ENCODE measurements at places on chromosomes 1 and 21.

- no peak for DNase-seq
These were observed 50.2 kb upstream of the TNR start for GRCh38 chr1:175793617-175794016.

- no peak for DNase-seq
These were observed 142.0 kb downstream of the MAST2 start for GRCh38 chr1:45945426-45945825.

DNA sequence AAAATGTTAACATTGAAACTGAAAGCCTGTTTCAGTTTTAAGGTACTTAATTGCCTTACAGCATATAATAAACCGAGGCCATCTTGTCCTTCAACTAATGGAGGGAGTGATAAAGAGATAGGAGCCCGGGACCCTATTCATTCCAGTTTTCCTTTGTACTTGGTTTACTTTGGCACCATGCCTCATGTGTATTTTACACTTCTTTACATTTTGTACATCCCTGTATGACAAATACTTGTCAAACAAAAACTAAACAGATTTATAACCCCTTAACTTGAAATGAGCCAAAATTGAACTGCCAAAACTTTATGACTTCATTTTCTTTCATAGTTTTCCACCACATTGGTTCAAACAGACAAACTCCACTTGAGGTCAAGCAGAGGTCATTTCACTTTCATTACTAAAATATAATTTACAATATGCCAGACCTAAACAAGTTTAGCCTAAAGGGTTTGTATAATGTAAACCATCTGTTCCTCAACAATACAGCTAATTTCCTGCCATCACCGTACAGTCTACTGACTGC is 30.9 kb upstream of the UBE2U start:
- DNase-seq: no peak

GRCh38 chr1:43206600-43207228 is 34.6 kb downstream of the CFAP57 start:
- DNase-seq: peak; percentile 17

DNA sequence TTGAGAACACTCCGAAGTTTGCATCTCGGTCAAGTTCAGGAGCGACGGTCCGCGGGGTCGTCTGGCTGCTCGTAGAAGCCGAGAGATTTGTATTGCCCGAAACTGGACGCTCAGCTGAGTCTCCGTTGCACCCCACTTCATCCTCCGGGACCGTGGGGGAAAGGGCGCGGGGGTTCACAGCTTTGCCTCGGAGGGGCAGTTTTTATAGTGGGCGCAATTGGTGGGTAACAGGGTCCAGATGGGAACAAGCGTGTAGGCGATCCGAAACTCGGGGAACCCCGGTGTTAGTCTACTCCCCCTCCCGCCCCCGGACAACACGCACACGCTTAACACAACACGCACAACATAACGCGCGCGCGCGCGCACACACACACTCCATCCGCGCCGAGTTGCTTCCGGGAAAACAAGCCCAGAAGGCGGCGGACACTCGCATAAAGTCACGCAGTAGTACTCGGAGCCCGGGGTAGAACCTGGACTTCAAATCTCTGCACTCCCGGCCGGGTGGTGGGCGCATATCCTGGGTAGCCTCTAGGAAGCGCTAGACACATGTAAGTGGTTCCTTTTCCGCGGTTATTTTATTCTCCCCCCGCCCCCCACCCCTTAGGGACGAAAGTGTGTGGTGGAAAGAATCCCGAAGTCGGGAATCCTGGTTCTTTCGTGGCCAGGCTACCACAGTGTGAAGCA is 1.1 kb upstream of the JUN start:
- peak; percentile 87 for DNase-seq

DNA sequence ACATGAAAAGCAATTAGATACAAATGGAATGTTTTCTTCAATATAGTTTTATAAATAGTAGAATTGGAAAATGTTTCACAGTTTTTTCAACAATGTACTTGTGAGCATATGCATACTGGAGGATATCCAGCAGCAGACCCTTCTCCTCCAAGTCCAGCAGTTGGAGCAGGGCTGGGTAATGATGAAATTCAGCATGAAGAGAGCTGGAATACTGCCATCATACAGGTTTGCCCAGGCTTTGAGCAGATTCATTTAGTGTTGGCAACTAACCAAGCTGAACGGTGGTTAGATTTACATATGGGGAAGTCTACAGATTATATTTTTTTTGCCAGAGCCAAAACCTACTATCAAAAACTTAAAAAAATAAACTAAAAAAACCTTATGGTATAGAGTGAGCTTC is 38.3 kb downstream of the WDR3 start:
- DNase-seq: no peak

GRCh38 chr1:172777767-172778166 is 118.9 kb downstream of the FASLG start:
- no peak for DNase-seq

DNA sequence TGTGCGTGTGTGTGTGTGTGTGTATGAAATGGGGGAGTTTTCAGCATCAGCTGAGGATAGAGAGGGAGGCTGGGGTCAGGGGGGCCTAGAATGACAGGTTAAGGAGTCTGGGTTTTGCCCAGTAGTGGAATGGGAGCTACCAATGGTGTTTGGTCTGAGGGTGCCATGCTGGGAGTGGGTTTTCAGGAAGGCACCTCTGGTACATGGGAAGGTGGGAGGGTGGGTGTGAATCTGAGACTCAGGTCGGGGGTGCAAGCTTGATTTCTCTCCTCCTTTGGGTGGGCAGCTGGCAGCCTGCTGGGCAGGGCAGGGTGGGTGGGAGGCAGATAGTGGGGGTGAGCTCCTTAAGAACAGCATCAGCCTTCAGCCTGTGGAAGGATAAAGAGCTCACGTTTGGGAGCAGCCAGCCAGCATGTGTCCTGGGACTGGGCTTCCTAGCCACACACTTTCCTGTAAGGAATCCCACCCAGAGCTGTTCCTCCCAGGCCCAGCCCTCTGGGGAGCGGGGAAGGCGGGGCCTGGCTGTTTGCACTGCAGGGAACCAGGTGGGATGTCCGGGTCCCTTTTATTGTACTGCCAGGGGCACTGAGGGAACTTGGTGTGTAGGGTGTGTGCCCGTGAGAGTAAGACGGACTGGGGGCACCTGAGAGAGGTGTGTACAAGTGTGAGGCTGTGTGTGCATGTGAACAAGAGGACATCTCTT is 152.8 kb downstream of the FOXD2 start:
- DNase-seq: no peak

DNA sequence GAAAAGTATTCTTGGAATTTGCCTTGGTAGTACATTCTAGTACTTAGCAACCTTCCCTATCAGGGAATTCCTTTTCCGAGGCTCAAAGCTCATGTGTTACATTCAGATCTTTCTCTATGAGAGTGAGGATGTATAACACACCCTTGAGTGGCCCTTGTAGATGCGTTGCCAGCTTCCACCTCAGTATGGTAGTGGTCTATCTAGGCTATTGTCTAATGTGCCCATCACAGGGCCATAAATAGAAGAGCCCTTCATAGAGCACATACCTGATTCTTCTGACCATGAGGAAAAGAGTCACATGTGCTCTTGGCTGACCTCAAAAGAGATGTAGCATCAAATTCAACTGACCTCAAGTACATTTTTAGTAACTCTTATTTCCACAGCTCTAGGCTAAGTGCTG is 14.0 kb upstream of the ZC3H11B start:
- no peak for DNase-seq

- DNase-seq: no peak
These were observed 39.3 kb upstream of the AJAP1 start for GRCh38 chr1:4615138-4615470.

GRCh38 chr1:46708121-46708520 is 10.8 kb downstream of the EFCAB14 start:
- DNase-seq: no peak

DNA sequence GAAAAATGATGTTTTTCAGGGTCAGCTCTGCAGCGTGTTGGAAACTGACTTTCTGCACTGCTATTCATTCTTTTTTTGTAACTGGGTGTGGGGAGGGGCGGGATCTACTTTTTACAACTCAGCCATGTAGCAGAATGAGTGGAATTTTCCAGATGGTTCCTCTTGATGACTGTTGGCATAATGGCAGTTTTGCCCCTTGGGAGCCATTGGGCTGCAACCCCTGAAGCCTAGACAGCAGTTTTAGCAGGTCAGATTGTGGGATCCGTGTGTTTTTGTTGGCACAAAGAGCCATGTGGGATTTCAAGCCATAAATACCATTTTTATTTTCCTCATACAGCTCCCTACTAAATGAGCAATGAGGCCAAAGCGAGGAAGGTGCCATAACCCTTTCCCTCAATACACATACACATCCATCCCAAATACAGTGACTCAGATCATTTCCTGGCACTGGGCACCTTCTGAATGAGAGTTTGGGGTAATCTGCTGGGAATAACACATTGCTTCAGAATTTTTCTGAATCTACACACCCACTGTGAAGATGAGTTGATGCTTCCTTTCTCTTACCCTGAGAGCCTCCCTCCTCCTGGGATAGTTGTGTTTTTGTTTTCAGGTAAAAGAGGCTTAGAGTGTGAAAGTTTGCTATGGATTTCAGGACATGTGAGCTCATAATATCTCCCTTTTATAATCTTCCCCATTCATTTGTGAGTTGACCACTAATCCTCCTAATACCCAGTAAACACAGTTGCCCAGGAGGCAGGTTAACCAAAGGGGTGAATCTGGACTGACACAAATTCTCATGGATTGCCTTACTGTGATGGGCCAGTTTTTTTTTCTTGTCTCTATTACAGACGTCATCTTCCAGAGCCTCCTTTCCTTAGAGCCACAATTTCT is 13.1 kb downstream of the S100A10 start:
- DNase-seq: no peak

- no peak for DNase-seq
These were observed 334.8 kb downstream of the RPS6KC1 start for GRCh38 chr1:213385806-213386324.

GRCh38 chr1:25744140-25744581 is 55.8 kb upstream of the SELENON start:
- DNase-seq: no peak

DNA sequence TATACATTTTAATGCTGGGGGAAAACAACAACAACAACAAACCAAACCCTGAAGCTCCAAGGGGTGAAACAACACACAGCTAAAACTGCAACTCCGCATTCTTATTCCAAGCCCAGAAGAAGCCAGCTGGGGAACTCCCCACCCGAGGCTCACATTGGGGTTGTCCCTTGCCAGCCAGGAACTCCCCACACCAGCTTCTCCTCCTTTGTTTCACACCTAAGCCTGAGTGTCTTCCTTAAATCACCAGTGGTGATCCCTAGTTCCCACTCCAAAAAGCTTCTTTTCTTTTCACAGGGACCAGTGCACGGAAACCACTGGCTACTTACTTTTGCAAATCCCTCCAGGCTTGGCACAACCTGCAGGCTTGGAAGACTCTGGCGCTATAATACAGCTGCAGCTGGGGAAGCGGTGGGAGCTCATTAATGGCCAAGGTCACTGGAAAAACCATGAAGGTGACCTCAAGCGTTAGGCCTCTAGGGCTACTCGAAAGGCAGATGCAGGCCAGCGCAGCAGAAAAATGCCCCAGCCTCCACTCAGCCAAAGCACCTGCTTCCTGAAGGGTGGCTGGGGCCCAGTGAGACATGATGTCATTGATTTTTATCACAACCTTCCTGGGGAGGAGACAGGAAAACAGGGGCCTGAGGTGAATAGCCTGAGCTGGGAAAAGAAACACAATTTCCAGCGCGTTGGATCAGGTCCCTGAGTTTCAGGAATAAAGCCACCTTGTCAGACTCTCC is 40.1 kb downstream of the TLR5 start:
- DNase-seq: peak; percentile 46

DNA sequence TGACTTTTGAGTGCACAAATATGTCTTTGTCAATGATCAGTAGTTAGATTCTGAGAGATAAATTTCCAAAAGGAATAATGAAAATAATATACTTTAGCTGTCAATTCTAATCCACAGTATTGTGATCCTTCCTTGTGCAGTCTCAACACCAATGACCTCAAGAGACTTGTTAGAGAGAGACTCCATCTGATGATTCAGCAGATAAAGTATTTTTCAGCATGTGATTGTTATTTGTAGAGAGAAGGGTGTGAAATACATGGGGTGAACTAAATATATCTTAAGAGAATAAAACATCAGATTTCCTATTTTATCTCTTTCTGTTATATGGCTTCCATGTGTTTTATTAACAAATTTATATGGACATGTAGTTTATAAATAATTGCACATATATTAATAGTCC is 5.9 kb upstream of the ZNF124 start:
- DNase-seq: no peak

DNA sequence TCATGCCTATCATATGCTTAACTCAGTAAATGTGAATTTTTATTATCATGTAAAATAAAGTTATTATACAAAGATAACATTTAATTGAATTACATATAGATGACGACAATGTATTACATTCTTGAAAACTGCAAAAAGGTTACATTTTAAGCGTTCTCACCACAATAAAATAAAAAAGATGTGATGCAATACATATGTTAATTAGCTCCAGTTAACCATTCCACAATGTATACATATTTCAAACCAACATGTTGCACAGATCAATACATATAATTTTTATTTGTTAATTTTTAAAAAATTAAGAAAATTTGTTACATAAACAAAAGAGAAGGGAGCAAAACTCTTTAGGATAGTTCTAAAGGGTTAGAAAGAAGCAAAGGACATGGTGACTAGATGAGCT is 183.7 kb downstream of the VAV3 start:
- no peak for DNase-seq

DNA sequence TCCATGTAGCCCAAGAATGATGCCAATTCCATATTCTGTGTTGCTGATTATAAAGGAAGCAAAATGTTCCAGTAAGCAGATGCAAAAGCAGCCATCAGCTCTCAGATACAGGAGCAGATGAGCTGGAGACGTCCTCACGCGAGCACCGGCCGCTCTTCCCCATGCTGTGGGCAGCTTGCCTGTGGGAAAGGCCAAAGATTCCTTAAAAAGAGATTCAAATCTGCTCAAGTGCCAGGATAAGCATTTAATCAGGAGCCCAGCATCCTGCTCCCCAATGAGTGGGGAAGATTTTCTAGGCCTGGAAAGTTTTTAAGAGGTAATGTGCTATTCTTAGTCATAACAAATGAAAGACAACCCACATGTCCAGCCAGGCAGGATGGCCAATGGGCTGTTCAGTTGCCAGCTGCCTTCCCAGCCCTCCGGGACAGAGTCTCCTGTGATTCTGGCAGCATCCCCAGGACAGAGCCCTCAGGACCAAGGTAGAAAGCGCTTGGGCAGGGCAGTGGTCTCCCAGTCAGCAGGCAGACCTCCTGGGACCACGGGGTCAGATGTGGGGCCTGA is 108.2 kb upstream of the TMPRSS2 start:
- no peak for DNase-seq

DNA sequence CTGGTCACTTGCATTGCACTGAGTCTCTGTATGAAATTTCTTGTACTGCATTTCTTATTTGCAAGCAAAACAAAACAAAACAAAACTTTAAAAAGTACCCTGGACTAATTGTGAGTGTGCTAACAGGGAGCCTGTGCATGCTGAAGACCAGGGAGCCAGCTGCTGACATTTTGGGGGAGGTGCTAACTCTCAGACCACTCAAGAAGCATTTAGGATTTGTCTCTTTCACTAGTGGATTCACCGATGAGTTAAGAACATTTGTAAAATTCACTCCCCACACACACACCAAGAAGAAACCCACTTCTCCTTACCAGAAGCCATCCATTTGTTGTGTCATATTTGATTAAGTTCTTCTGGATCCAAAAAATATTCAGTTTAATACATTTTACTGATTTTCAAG is 95.7 kb upstream of the C1orf105 start:
- DNase-seq: no peak
